ENCODE measurements at places on chromosomes 3 and 15.

GRCh38 chr3:169062501-169062900 lies 601.0 kb downstream of the MECOM start:
- DNase-seq = no peak

- DNase-seq = no peak
These were observed 83.1 kb downstream of the HMG20A start for GRCh38 chr15:77503764-77504163.

DNA sequence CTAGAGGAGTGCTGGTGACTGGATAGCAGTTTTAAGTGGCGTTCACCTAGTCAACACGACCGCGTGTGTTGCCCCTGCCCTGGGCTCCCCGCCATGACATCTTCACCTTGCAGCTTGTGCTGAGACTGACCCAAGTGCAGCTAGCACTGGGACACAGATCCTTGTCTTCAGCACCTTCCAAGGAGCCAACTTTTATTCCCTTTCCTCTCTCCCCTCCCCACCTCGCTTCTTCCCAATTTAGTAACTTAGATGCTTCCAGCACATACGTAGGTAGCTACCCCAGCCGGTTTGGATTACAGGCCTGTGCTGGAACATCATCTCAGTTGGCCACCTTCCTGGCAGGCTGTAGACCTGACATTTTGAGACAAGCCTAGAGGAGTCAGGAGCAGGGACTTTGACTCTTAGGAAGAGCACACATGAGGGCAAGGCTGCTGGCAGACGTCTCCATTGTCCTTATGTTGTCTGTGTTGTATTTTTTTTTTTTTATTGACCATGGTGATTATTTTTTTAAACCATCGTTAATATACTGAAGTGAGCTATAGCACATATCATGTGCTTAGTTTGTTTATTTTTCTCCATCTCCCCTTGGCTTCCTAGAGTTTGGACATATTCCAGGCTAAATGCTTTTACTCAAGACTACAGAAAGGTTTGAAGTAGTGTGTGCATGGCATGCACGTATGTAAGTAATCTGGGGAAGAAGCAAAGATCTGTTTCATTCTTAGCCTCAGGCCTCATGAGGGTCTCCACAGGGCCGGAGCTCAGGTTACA lies 61.1 kb downstream of the AAGAB start:
- no peak for DNase-seq

GRCh38 chr3:86702381-86702958 lies 288.5 kb downstream of the VGLL3 start:
- DNase-seq = no peak

- no peak for DNase-seq
These were observed 37.4 kb downstream of the WWTR1 start for GRCh38 chr3:149620291-149621020.

GRCh38 chr15:58501006-58501405 lies 69.2 kb downstream of the LIPC start:
- DNase-seq = no peak

- no peak for DNase-seq
These were observed 93.9 kb downstream of the WNT7A start for GRCh38 chr3:13785853-13786436.

GRCh38 chr3:13674538-13675185 lies 125.7 kb downstream of the FBLN2 start:
- no peak for DNase-seq

- DNase-seq = no peak
These were observed 444.6 kb downstream of the GRM7 start for GRCh38 chr3:7305561-7305960.

GRCh38 chr3:5188419-5189221 lies 1.1 kb downstream of the EDEM1 start:
- DNase-seq = peak; percentile 21

- no peak for DNase-seq
These were observed 13.7 kb downstream of the LRRK1 start for GRCh38 chr15:100932676-100933348.

GRCh38 chr3:188185717-188186251 lies 31.8 kb downstream of the LPP start:
- DNase-seq = no peak

DNA sequence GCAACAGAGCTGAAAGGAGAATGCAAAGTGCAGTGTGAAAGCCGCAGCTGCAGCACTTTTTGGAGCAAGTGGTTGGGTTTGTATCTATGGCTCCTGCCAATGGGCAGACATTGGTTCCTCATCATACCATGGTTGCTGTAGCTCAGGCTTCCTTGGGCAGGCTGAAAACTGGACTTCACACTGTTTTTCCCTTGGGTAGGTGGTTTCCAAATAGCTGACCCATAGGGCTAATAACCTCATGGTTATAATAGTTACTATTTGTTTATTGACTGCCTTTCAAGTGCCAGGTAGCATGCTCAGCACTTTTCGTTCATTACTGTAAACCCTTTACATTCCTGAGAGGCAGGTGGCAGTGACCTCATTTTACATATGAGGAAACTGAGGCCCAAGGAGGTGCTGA lies 4.5 kb downstream of the CGNL1 start:
- no peak for DNase-seq

- no peak for DNase-seq
These were observed 627.1 kb downstream of the NAALADL2 start for GRCh38 chr3:175486255-175486654.

GRCh38 chr15:74762791-74763150 lies 14.1 kb downstream of the CYP1A2 start:
- DNase-seq = no peak

DNA sequence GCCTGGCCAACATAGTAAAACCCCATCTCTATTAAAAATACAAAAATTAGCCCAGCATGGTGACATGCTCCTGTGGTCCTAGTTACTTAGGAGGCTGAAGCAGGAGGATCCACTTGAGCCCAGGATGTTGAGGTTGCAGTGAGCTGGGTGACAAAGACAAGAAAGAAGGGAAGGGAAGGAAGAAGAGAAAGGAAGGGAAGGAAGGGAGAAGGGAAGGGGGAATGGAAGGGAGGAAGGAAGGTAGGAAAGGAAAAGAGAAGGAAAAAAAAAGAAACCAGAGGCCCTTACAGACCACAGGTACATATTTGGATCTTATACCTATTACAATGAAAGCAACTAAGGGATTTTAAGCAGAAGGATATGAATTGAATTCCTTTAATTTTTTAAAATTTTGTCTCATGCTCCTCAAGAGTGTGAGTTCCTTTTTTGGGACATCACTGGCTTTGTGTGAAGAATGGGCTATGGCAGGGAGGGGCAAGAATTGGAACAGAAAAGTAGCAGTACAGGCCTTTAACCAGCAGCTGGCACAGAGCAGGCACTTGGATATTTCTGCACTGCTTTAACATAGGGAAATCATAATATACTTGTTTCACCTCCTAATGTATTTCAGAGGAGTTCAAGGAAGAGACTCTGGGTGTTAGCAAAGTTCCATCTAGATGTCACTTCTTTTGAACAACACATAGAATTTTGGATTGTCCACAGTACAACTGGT lies 7.9 kb downstream of the RAB27A start:
- DNase-seq = no peak

GRCh38 chr15:88954431-88955277 lies 41.5 kb upstream of the MFGE8 start:
- DNase-seq = no peak

DNA sequence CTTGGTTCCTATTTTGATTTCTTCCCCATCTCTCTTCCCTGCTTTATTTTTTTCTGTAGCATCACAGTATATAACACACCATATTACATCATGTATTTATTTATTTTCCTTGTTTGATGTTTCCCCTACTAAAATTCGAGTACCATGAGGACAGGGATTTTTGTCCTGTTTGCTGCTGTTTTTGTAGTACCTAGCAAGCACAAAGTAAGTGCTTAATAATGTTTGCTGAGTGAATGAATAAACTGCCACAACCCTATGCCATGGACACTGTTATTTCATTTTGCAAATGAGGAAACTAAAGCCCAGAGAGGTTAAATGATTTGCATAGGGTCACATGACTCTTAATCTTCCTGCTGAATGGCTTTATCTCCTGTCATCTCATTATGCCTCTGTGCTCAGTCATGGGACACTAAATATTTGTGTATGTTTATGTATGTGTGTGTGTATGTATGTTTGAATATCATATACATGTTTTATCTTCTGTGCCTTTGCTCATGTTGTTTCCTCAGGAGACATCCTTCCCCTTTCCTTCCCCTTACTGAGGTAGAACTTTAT lies 26.1 kb upstream of the MGA start:
- DNase-seq = no peak

- DNase-seq = no peak
These were observed 5.9 kb downstream of the PARP3 start for GRCh38 chr3:51948016-51948580.

DNA sequence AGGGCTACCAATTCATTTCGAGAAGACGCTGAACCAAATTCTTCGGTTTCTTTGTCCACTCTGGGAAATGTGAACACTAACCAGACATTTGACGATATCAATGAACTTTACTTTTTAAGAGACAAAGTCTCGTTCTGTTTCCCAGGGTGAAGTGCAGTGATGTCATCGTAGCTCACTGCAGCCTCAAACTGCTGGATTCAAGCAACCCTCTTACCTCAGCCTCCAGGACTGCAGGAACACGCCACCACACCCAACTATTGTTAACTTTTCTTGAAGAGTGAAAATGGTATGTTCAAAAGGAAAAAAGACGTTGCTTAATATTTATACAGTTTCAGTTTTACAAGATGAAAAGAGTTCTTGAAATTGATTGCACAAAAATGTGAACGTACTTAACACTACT lies 30.6 kb downstream of the MB21D2 start:
- DNase-seq = no peak

- DNase-seq = no peak
These were observed 43.9 kb upstream of the SMAD3 start for GRCh38 chr15:67021455-67021854.

DNA sequence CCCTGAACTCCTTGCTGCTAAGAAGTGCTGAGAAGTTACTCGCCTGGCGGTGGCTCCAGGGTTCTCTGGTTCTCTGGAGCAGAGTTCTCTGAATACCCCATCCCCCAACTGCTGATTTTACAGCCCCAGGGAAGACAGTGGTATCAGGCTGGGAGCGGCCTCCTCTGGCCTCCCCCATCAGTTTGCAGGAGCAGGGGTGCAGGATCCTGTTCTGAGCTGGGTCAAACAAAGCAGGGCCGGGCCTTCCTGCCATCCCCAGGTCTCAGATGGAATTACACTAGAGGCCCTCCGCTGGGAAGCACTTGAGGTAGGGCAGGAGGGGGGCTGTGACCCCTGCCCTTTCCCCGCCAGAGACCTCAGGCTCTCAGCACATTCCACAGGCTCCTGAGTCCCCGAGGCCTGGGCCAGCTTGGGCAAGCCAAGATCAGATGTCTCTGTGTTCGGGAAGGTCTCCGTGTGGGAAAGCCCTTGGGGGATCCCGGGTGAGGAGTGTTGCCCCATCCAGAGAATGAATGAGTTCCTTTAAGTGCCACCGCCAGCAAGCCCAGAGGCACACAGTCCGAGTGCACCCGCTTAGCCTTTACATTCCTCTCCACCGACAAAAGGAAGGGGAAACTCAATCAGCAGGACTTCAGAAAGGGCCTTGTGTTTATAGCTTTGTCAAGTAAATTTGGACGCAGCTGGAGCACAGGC lies 149.9 kb downstream of the LRRK1 start:
- DNase-seq = no peak

GRCh38 chr15:62929000-62929357 lies 113.6 kb upstream of the TPM1 start:
- DNase-seq = no peak

DNA sequence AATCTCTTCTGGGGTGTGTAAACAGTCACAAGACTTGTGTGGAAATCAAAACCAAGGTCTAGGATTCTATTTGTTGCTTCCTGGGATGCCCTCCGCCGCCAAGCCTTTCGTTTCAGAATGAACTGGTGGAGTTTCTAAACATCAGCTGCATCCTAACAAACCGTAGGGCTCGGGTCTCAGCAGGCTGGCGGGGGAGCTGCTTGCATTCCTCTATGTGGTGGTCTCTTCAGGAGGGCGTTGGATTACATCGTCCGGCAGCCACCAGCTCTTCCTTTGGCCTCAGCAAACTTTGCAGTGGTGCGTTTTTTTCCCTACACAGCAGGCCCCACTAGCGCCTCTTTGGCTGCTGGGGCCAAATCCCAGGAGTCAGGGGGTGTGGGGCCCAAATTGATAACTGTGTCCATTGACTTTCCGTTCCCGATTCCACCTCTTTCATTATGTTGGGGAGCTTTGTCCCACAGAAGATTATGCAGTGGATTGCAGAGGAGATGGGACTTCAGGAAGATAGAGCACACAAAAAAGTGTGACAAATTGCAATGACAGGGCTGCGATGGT lies 390.0 kb upstream of the NR2F2 start:
- DNase-seq = no peak

DNA sequence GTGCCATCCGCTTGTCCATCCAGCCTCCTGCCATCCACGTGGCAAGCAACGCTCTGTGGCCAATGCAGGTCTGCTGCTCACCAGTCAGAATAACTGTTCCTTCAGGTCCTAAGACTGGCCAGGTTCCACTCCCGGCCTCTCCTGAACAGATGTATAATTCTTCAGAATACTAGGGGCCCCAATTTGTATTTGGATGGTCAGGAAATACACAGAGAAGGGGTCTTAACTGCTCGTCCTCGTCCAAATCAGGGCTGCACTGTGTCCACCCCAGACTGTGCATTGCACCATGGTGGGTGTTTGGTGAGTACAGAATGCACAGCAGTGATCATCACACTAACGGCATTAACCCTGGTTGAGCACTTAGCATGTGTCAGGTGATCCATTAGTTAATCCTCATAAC lies 46.0 kb downstream of the MINAR1 start:
- DNase-seq = no peak

- no peak for DNase-seq
These were observed 11.4 kb downstream of the RAB6B start for GRCh38 chr3:133884054-133884886.

GRCh38 chr15:49715211-49715610 lies 94.4 kb downstream of the DTWD1 start:
- no peak for DNase-seq

DNA sequence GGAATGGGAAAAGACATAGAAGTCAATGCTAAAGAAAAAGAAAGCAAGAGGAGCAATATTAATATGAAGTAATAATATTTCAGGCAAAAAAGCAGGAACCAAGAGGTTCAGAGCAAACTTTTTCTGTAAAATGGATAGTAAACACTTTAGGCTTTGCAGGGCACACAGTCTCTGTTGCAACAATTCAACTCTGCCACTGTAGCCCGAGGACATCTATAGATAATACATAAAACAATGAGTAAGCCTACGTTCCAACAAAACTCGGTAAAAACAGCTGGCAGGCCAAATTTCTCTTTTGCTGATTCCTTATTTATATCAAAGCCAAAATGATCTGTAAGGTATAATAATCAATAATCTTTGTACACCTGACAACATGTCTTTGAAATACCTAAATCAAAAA lies 56.8 kb downstream of the SMAD6 start:
- no peak for DNase-seq

DNA sequence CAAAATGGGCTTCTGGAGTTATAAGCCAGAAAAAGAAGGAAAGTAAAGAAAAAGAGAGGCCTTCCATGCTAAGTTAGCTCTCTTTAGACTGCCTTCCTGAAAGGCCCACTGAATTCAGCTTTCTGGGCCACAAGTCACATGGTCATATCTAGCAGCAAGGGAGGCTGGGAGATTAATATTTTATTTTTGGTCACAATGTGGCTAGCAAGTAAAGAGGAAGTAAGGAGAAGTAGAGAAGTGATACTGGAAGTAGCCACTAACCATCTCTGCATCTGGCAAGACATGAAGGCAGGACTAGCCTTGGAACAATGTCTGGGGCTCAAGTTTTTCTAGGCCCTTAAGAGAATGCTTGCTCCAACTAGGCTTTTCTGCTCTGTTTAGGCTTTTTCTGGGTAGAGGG lies 81.8 kb upstream of the UBE2E1 start:
- no peak for DNase-seq

All from activated CD8-positive, alpha-beta memory T cell treated with anti-CD3 and anti-CD28 coated beads for 1 hour (primary cell).